Panc1 (cell line): ENCODE measurements at places on chromosomes 16 and 17. TPM values are rescaled to one million over a fixed set of nuclear protein-coding genes. Genes with fewer than 3 reads are reported as not detected.

DNA sequence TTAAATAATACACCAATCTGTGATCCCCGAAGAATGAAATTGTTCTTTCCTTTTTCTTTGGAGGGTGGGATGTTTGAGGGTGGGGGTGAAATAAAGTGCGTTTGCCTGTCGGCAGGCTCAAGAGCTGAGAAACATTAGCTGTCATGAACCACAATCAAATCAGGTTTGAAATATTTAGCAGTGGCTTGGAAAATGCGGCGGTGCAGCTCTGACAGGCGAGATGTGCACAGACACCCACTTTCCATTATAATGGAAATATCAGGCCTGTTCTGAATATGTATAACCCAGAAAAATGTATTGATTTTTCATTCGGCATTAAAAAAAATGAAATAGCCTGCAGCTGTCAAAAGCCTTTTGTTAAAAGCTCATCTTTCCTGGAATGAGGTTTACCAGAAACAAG lies 212.8 kb downstream of the ZFHX3 start:
- DNase-seq, result no peak

The SPNS3 gene
- 0.10 TPM for total RNA-seq

The CES5A gene
- not detected for total RNA-seq

The PITPNM3 gene
- total RNA-seq, result 0.44 TPM

The P2RX1 gene
- not detected for total RNA-seq

- DNase-seq, result no peak
Measured at GRCh38 chr17:61259360-61259759, 140.3 kb upstream of the TBX2 start.

GRCh38 chr17:38942696-38943334 lies 17.4 kb downstream of the LASP1NB start:
- no peak for DNase-seq

DNA sequence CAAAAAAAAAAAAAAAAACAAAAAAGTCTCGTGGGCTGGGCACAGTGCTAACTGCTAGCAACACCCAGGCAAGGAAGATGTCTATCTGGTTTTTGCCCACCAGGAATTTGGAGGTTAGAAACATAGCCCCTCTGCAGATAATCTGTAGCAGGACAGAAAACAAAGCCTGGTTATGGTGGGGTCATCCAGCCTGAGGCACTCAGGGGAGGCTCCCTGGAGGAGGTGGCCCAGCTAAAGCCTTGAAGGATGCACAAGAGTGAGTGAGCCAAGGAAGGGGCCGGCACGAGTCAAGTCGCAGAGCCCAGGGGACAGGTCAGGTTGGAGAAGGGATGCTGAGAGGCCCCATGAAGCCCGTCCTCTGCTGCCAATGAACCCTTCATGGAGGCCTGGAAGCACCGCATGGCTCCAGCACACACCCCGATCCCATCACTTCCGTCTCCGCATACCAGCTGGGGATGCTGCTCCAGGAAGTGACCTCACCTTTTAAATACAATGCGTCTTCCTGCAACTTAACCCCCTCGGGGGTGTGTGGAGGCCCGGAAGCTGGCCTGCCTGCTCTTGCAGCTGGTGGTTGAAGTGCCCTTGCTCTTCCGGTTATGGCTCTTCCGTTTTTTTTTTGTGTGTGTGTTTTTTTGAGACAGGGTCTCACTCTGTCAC lies 86.5 kb downstream of the ENGASE start:
- no peak for DNase-seq

- no peak for DNase-seq
Measured at GRCh38 chr17:80481284-80482057, 5.1 kb upstream of the NPTX1 start.

GRCh38 chr16:55510185-55510805 lies 1.4 kb downstream of the LPCAT2 start:
- no peak for DNase-seq

The ICAM2 gene
- total RNA-seq, result 0.33 TPM

DNA sequence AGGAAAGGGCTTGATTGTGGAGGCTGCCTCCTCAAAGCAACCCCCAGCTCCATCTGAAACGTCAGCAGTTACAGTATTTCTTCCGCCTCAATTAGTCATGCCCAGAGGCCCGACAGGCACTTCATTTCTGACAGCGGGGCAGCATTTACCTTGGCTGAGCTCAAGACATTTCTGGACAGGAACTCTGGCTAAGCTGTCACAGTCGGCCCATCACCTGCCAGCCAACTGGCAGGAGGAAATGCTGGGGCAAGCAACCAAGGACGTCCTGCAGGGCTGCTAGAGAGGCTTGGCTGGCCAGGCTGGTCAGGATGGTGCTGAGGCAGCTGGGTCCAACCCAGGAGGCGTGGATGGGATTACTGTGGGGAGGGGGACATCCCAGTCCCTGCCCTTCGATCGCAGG lies 27.8 kb downstream of the PLXDC1 start:
- DNase-seq, result no peak

The NT5M gene
- 3.1 TPM for total RNA-seq

The CTF1 gene
- 2.9 TPM for total RNA-seq

The TMIGD1 gene
- not detected for total RNA-seq

- DNase-seq, result no peak
Measured at GRCh38 chr16:71600822-71601221, 23.9 kb upstream of the TAT start.

DNA sequence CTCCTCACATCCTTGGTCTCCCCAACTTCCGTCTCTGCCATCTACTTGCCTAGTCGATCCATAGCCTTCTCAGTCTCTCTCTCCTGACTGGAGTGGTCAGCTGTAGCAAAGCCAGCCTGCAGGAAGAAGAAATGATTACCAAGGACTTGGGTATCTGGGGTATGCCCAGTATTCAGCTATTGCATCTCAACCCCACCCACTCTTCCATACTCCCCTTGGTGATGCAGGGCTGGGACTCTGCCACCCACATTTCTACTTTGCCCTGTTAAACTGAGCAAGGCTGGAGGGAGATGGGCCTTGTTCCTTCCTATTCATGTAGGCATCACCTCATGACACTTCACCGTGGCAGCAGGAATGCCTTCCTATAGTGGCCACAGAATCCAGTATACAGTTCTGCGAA lies 2.3 kb downstream of the COPRS start:
- DNase-seq, result no peak

DNA sequence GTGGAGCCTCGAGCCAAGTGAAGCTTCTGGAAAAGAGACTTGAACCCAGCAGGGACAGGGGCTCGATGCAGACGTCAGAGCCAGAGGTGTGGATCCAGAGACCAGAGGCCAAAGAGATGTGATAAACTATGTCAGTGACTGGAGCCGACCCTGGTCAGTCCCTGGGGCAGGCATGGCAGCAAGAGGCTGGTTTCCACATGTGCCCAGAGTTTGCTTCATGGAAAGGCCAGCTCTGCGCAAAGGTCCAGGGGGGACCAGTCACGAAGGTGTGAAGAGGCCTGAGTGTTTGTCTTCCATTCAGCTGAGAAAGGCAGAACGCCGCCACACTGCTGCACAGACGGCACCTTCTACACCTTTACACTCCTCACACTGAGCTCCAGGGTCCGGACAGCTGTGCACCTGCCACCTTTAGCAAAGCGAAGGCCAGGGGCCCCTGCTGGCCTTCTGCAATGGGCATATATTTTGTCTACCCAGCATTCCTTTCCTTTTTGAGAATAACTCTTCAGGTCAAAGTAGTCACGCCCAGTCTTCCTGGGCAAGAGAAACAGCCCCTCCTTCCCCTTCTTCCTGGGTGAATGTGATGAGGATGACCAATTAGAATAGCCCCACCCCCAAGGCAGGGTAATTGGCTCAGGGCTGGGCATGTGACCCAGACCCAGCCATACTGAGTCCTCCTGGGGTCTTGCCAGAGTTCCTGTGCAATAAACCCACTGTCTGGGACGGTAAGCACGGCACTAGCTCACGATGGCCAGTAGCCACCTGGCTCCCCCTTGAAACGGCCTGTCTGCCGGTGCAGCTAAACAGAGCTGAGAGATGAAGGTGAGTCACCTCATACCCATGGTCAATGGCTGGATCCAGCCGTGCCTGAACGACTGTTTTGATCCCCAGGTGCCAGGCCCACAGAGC lies 2.3 kb upstream of the RPH3AL start:
- no peak for DNase-seq

DNA sequence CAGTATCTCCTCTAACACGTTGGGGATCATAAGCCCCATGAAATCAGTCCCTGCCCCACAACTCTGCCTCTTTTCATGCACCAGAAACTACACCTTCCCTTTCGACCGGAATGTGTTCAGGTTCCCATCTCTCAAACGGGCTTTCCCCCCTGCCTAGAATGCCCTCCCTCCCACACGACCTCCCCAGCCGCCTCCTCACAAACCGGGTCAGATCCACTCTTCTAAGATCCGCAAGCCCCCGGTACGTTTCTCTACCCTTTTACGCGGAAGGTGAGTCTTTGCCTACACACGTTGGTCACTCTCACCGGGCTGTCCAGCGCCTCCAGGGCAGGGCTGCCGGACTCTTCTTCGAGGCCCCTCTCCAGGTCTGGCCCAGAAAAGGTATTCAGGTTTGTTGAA lies 708 bp downstream of the DHX33 start:
- no peak for DNase-seq

The ATP2A3 gene
- total RNA-seq, result 29.7 TPM

DNA sequence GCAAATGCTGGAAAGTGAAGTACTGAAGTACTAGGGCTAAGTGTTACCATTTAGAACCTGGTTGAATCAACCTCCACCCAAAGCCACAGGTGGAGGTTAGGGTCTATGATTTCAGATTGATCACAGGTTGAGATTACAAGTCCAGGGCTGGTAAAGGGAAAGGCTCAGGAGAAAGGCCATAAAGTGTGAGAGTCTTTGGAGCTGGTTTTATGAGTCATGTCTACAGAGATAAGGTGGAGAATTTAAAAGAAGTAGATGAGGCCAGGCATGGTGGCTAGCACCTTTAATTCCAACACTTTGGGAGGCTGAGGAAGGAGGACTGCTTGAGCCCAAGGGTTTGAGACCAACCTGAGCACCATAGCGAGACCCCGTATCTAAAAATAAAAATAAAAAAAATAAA lies 221.7 kb upstream of the CDH11 start:
- no peak for DNase-seq

DNA sequence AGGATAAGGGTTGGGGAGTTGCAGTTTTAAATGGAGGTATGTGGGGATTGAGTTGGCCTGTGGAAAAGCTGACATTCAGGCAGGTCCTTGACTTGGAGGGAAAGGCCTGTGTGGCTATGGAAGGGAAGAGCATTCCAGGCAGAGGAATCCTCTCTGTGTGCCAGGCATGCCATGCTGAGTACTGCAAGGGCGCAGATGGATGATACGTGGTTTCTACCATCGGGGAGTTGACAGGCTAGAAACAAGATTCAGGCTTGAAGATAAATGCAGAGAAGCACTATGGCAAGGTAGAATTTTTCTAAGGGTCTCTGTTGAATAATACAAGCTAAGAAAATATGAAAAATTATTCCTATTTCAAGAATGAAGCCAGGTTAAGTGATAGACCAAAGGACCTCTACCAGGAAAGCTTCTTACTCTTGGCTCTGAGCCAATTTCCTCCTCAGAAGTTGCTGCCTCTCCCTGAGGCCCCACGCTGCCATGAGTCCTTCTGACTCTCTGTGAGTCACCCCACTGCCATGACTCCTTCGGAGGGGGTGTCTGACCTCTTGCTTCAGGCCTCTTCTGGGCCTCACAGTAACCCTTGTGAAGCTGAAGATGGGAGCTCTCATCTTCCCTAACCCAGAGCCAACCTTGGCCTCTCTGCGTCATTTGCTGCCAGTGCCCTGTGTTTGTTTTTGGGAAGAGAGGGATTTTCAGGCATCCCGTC lies 75.8 kb downstream of the WNT3 start:
- peak; percentile 18 for DNase-seq

GRCh38 chr16:2719328-2720063 lies 528 bp downstream of the PRSS27 start:
- no peak for DNase-seq

The CTRB2 gene
- 5.0 TPM for total RNA-seq

GRCh38 chr16:3401719-3402397 lies 843 bp downstream of the ZNF174 start:
- DNase-seq, result no peak

GRCh38 chr17:16569358-16569712 lies 331 bp upstream of the ZNF287 start:
- DNase-seq, result no peak

The CMTM4 gene
- total RNA-seq, result 51.9 TPM
